ENCODE measurements at places on chromosomes 5 and 9.

- DNase-seq, result no peak
These were observed 540.5 kb downstream of the CTNND2 start for GRCh38 chr5:11363631-11364178.

DNA sequence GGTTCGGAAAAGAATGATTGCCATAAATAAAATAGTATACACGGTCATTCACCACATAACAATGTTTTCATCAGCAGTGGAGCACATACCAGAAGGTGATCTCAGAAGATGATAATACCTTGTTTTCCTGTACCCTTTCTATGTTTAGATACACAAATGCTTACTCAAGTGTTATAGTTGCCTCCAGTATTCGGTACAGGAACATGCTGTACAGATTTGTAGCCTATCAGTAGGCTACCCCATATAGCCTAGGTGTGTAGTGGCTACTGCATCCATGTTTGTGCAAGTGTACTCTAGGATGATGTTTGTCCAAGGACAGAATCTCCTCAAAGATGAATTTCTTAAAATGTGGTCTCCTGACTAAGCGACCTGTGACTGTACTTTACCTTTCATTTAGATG is 59.2 kb downstream of the ICE1 start:
- no peak for DNase-seq

DNA sequence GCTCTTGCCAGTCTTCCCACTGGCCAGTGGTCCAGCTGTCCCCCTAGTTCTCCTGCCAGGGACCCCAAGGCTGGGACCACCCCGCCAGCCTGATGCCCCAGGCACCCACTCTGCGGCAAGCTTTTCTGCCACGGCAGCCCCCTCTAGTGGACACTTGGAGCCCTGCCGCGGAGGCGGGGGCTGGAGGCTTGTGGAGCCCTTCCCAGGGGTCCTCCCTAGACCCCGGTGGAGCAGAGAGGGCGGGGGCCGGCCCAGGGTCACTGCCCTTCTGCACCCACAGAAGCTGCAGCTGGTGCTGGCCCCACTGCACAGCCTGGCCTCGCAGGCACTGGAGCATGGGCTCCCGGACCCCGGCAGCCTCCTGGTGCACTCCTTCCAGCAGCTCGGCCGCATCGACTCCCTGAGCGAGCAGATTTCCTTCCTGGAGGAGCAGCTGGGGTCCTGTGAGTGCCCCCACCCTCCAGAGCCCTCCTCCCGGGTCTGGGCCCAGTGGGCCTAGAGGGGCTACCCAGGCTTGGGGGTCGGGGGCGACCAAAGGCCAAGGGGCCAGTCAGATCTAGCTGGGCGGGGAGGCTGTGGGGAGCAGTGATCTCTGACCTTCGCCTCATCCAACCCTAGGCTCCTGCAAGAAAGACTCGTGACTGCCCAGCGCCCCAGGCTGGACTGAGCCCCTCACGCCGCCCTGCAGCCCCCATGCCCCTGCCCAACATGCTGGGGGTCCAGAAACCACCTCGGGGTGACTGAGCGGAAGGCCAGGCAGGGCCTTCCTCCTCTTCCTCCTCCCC is 9.1 kb downstream of the EGFL7 start:
- DNase-seq, result peak; percentile 31

- DNase-seq, result no peak
These were observed 188.4 kb downstream of the C9orf50 start for GRCh38 chr9:129432297-129433154.

- DNase-seq, result no peak
These were observed 25.9 kb upstream of the NIPAL4 start for GRCh38 chr5:157434096-157434495.

GRCh38 chr9:8864545-8864896 is 1064.9 kb upstream of the DMAC1 start:
- no peak for DNase-seq

Measured in activated CD4-positive, alpha-beta T cell treated with anti-CD3 and anti-CD28 coated beads, Interleukin-2, amount 10 ng/mL, durations not matched to agents 7 days and 5 days (primary cell).